H1 (cell line): ENCODE measurements at places on chromosomes 11 and 22. TPM values are rescaled to one million over a fixed set of nuclear protein-coding genes. Genes with fewer than 3 reads are reported as not detected.

The CNGA4 gene
- total RNA-seq, result 0.33 TPM in 1 of 2 replicates, not detected in the other

The CBLIF gene
- not detected in 2 replicates for total RNA-seq

The ZNF215 gene
- total RNA-seq, result 17.1 and 17.9 TPM in 2 replicates

- no peak for DNase-seq
Observed at GRCh38 chr11:46890665-46891064, 27.7 kb downstream of the LRP4 start.

DNA sequence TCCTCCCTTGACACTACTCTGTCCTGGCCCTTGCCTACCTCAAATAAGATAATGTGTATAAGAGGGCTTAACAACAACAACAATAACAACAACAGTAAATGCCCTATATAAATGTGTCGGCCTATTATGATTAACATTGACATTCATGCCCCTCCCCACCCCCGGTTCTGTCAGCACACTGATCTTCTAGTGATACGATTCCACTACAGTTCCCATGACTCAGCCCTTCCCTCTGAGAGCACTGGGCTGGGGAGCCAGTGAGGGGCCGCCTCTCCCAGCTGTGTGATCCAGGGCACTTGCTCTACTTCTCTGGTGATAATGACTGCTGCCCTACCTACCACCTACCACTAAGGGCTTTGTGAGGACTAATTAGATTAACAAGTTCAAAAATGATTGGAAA is 92.2 kb upstream of the PHOX2A start:
- DNase-seq, result no peak

GRCh38 chr11:110566577-110566976 is 136.8 kb downstream of the FDX1 start:
- DNase-seq, result no peak
